ENCODE measurements at places on chromosomes 6 and 20.
A peak's percentile ranks its signal among the peaks of the same experiment; 100 is the strongest.

- no peak for DNase-seq
Observed at GRCh38 chr6:2523061-2523460, 227.7 kb downstream of the MYLK4 start.

GRCh38 chr6:113856375-113856624 lies 845 bp upstream of the MARCKS start:
- DNase-seq: no peak

DNA sequence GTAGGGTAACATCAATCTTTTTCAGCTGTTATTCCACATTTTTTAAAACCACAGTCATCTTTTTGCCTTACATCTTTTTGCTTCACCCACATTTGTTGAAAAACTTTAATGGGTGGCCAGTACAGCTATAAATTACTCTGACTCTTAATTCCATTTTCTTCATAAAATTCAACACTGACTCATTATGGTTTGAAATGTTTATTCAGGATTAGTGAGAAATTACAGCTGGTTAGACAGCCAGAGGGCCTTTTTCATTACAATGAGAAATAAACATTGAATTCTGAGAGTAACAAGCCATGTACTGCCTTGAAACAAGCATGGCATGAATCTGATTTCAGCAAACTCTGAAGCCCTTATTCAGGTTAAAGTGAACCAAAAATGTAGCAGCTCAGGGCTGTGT lies 19.5 kb downstream of the NDUFAF4 start:
- DNase-seq: no peak

DNA sequence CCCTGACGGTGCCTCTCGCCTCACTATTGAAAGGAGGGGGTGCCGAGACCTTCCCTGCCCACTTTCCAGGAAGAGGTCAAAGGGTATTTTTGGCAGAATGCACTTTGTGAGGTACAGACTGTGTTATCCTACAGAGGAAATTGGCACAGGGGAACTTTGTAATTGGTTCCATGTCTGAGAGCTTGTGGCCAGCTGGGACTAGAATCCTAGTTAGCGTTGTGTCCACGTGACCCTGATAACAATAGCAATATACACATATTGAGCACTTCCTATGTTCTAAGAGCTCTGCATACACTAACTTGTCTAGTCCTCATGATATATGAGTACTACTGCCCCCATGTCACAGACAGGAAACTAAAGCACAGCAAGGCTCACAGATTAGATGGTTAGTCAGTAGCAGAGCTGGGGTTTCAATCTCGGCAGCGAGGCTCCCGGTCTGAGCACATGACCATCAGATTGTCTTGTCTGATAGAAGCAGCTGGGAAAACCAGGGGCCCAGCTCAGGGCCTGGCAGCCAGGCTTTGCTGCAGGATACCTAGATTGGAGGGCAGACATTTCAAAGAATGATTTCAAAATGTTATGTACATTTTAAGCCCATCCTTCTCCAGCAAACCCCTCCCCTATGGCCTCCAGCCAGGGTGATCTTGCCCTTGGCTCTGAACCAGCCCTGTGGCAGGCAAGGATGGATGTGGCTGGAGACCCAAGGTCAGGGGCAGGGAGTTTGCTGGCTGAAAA lies 1.4 kb downstream of the MAPK13 start:
- DNase-seq: peak; percentile 21

DNA sequence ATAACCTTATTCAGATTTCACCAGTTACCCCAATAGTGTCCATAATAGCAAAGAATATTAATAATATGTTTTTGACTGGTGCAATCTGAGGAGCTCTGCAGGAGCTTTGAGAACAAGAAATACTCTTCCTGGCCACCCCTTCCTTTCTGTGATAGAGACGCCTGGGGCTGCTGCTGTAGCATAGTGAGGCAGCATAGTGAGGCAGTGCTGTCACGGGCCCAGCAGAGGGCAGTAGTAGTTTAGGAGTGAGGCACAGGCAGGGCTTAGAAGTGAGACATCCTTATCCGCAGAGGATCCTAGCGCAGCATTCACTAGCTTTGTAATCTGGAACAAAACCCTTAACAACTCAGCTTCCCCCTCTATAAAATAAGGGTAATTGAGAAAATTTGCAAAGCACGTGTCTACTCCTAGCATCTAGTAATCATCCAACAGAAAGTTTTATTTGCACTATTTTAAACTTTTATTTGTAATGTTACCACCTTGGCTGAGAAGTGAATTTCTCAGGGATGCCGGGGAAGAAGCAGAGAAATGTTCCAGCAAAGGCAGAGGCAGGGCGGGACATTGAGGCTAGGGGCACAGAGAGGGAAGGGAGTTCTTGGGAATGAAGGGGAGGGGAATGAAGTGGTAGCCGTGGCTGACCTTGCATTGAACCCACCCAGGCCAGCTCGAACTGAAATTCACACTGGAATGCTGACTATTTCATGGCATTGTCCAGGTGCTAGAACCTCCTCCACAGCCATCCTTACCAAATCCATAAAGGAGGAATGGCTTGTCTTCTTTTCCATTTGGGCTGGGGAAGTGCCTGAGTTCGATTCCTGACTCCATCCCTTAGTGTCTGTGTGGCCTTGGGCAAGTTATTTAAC lies 78.8 kb downstream of the CDS2 start:
- DNase-seq: peak; percentile 60

DNA sequence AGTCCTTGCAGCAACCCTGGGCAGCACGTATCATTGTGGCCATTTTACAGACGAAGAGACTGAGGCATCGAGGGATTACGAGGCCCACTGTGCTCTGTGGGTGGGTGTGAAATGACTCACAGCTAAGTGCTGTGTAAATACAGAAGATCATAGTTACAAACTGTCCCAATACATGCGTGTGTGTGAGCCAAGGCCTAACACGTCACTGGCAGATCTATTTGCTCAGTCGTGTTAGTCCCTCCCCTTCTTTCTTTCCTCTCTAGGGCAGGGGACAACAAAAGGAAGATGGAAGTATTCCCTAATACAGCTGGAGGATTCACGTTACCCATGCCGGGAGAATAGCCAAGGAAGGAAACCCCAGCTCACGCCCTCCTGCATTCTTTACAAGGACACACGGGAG lies 175.9 kb downstream of the CDC5L start:
- DNase-seq: no peak

DNA sequence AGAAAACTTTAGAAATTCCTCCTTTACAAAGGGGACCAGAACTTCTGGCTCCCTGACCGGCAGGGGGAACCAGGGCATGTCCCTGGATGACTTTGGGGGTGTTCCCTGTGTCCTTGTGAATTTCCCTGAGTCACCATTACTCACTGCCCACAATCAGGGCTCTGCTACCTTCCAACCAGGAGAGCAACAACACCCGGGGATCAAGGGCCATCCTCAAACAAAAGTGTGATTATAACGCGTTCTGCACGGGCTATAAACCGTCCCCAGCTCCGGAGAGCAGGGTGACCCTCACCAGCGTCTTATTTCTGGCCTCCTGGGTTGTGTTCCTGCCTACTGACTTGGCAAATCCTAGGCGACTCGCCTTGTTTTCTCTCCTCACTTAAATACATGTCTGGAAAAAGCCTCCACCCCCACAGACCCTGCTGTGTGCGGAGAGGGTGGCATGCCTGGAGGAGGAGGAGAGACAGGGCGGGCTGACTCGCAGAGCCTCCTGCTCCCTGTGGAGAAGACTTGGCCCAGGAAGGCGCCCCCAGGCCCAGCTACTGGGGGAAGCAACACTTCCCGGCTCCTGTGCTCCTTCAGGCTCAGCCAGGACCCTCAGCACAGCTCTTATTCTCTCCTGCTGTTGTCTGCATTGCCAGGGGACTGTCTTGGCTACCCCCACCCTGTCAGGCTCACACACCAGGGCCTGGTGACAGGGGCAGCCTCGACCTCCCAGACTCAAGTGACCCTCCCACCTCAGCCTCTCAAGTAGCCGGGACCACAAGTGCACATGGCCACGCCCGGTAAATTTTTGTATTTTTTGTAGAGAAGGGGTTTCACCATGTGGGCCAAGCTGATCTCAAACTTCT lies 54.1 kb downstream of the FGD2 start:
- no peak for DNase-seq

DNA sequence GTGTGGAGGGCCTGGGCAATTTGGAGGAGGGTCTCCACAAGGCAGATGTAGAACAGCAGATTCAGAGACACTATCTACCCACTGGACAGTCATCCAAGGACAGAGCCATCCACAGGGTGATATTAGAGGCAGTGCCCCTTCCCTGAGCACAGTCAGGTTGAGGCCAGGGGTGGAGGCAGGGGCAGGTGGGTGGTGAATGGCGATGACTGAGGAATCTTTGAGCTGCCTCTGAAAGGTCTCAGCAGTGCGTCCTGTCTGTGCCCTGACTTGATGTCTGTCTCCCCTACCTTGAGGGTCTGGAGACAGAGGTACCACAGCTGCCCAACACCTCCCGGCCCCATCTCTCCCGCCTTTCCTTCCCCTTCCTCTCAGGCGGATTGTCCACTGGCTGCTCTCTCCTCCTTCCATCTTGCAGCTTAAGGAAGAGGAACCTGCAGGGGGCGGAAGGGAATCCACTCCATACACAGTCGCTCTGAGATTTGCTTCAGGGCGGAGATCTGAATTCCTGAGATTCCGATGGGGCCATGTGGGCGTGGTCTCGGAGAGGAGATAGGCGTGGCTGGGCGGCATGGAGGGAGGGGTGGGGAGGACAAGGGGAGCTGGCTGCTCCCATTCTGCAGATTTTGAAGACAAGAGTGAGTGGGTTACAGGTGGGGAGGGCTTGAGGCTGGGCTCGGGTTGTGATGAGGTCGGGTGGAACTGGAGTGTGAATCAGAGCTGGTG lies 1.7 kb downstream of the MUCL3 start:
- DNase-seq: no peak

GRCh38 chr6:25041485-25042035 lies 105.8 kb upstream of the RIPOR2 start:
- no peak for DNase-seq

GRCh38 chr6:154247119-154247861 lies 109.3 kb downstream of the IPCEF1 start:
- DNase-seq: no peak

GRCh38 chr6:168538892-168539811 lies 98.2 kb downstream of the SMOC2 start:
- DNase-seq: no peak

DNA sequence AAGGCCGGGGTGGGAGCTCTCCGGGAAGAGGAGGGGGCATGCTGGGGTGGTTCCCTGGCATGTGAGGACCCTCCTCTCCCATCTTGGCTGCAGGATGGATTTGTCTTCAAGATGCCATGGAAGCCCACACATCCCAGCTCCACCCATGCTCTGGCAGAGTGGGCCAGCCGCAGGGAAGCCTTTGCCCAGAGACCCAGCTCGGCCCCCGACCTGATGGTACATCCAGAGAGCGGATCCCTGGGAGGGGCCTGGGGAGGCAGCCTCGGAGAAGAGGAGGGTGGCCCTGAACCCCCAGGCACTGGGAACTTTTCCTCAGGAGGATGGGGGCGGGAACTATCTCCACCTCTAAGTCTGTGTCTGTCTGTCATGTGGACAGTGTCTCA lies 4.8 kb downstream of the CDC25B start:
- DNase-seq: no peak

DNA sequence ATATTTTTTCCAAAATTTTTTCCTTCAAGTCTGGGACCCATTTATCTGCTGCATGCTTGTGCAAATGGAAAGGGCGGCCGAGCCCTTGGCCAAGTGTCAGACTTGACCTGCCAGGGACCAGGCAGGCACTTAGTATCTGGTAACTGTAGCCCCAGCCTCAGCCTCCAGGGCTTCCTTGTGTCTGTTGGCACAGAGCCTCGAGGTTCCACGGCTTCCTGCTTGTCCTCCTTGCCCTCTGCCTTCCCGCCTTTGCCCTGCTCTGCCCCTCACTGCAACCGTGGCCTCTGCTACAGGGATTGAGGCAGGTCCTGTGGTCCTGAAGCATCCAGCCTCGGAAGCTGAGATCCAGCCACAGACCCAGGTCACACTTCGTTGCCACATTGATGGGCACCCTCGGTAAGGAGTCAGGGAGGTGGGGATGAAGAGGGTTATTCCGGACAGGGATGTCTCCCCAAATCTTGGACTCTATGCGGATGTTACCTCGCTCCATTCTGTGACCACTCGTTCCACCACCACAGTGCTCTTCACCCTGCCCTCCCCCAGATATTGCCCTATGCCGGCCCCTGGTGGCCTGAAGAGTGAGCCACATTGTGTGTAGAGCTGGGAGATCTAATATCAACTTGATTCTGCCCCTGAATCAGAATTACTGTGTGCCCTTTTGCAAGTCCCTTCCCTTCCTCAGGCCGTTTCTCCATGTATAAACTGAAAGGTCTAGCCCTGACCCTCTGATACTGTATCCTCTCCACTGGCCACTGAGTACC lies 41.5 kb upstream of the SRF start:
- no peak for DNase-seq

DNA sequence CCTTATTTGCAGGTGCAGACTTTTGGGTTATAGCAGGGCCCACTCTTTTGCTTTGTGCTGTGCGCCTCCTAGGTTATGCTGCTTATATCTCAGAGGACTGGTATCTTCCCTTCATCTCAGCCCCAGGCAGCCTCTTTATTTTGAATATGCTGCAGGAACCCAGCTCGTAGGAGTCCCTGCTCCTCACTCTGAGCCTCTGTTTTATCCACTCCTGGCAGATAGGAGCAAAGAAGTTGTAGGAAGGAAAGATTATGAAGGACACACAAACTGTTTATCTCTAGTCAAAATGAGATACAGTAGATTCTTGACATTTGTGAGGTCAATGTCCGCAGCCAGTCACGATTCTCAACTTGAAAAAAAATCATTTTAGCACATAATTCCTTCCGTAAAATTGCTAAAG lies 15.6 kb downstream of the L3MBTL3 start:
- no peak for DNase-seq

DNA sequence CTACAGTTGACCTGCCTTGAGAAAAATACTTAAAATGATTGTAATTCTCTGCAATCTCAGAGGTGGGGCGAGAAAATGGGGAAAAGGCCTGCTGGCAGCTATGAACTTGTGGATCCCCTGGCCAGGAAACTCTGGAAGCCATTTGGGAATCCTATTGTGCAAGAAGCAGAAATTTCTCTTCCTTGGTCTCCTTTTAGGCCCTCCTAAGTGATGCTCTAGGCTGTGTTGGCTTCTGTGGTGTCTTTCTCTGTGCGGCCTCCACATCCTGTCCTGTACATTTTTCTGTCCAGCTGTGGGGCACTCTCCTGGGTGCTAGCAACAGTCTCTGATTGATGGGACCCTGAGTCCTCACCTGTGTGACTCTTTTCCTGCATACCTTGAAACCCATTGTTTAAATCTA lies 290.9 kb downstream of the FARS2 start:
- no peak for DNase-seq

GRCh38 chr6:29537714-29538403 lies 21.7 kb downstream of the UBD start:
- DNase-seq: no peak

DNA sequence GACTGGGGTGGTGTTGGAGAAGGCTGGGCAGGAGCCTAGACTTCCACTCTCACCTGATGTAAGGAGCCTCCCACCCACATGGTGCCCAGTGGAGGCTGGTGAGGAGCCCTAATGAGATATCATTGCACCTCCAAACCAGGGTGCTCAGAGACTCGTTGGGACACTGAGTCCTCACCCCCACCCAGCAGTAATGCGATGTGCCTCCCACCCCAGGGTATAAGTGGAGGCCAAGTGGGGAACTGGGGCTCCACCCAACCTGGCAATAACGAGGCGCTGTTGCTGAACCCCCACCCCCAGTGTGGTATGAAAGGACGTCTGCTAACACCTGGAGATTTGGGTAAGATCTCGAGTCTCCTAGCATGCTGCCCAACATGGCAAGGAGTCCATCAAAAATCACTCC lies 510.2 kb downstream of the PREX1 start:
- no peak for DNase-seq

GRCh38 chr20:43787937-43788336 lies 61.1 kb upstream of the GTSF1L start:
- DNase-seq: no peak

- no peak for DNase-seq
Observed at GRCh38 chr20:58616411-58616810, 34.7 kb upstream of the STX16 start.

Data from activated CD4-positive, alpha-beta T cell treated with anti-CD3 and anti-CD28 coated beads for 24 hours (primary cell).